Neural crest cell (in vitro differentiated cells): ENCODE measurements at places on chromosomes 2 and 18.

- peak; percentile 55 for DNase-seq
Observed at GRCh38 chr2:237662671-237663093, 35.3 kb downstream of the LRRFIP1 start.

GRCh38 chr2:48734576-48735303, 20.8 kb downstream of the LHCGR start:
- DNase-seq, result no peak

- no peak for DNase-seq
Observed at GRCh38 chr18:489244-490023, 11.1 kb downstream of the COLEC12 start.

GRCh38 chr2:59249441-59250306, 1008.5 kb upstream of the FANCL start:
- peak; percentile 45 for DNase-seq

DNA sequence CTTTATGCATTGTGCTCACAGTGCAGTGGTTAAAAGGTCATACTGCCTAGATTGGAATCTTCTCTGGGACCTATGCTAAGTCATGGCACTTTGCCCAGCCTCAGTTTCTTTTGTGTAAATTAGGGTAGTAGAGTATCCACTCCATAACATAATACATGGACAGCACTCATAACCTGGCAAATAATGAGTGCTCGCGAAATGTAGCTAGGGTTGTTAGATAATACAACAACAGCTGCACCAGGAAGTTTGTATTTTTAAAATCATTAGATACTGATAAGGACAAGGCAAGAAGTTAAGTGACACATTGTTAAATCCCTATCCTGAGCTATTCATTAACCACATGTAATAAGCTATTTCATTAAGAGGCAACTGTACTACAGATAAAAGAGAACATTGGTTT, 13.8 kb upstream of the PLA2R1 start:
- no peak for DNase-seq

DNA sequence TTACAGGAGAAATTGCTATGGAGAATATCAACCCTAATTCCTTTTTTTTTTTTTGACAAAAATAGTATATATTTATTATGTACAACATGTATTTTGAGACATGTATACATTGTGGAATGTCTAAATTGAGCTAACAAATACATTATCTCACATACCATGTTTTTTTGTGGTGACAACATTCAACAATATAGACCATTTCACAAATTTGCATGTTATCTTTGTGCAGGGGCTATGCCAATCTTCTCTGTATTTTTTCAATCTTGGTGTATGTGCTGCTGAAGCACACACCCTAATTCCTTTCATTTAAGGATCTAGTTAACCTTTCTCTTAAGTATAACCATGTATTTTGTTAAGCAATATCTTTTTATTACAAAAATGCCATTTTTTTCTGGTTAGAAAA, 13.2 kb downstream of the SLC39A10 start:
- DNase-seq, result no peak

- no peak for DNase-seq
Observed at GRCh38 chr2:237566401-237567235, at the start of gene PRLH. TSS of gene PRLH (plus strand) at chr2:237566574. CDS start at chr2:237566574, 0 bp downstream.

DNA sequence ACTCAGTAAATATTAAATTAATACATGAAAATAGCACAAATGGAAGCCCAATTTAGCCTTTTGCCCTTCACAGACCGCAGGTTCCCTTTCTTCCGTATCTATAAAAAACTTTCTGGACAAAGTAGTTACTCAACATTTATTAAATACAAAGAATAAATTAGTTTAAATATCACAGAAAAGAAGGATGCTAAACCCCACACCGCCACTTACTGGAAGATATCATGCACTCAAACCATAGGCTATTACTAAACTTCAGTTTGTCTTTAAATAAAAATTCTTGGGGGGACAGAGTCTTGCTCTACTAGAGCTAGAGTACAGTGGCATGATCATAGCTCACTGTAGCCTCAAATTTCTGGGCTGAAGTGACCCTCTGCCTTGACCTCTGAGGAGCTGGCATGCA, 120.7 kb upstream of the FHL2 start:
- no peak for DNase-seq
